ENCODE measurements at places on chromosomes 11 and 22.
A peak's percentile ranks its signal among the peaks of the same experiment; 100 is the strongest.

- no peak for DNase-seq
Observed at GRCh38 chr11:76903325-76903724, 42.6 kb downstream of the ACER3 start.

DNA sequence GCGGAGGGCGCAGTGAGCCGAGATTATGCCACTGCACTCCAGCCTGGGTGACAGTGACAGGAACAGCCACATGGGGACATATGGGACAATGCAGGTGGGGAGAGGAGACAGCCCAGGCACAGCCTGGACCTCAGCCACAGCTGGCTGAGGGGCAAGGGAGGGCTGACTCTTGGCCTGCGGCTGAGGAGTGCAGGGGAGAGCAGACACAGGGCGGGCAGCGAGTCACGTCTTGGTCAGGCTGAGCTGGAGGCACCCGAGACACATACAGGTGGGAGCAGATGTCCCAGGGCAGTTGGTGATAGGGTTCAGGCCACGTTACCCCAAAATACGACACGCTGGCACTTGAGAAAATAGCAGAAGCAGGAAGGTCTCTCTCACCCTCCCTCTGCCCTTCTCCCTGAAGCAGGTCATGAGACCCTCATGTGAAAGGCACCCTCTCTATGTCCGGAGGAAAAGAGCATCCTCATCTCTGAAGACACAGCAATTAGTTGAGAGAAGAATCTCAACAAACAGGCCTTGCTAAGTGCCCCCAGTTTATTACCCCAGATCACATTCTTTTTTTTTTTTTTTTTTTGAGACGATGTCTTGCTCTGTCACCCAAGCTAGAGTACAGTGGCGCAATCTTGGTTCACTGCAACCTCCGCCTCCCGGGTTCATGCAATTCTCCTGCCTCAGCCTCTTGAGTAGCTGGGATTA lies 10.5 kb downstream of the KIAA0930 start:
- no peak for DNase-seq

DNA sequence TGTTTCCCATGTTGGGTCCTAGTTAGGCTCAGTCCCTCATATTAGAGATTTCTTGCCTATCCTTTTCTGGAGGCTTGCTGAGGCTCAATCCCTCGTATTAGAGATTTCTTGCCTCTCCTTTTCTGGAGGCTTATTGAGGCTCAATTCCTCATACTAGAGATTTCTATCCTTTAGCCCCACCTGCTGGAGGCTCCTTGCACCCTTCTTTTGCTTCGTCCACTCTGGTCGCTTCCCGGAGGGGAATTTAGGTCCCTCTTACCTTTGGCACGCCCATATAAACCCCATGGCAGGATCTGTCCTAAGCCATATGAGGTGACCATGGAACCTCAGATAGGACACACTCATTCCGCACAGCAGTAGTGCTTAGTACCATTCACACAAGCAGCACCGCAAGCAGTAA lies 15.9 kb downstream of the CYP2D6 start:
- DNase-seq, result peak; percentile 8

- no peak for DNase-seq
Observed at GRCh38 chr11:96817482-96818399, 427.9 kb downstream of the JRKL start.

GRCh38 chr11:26584818-26585217 lies 12.8 kb upstream of the MUC15 start:
- DNase-seq, result no peak

GRCh38 chr22:41968601-41969000 lies 642 bp upstream of the SEPTIN3 start:
- no peak for DNase-seq

DNA sequence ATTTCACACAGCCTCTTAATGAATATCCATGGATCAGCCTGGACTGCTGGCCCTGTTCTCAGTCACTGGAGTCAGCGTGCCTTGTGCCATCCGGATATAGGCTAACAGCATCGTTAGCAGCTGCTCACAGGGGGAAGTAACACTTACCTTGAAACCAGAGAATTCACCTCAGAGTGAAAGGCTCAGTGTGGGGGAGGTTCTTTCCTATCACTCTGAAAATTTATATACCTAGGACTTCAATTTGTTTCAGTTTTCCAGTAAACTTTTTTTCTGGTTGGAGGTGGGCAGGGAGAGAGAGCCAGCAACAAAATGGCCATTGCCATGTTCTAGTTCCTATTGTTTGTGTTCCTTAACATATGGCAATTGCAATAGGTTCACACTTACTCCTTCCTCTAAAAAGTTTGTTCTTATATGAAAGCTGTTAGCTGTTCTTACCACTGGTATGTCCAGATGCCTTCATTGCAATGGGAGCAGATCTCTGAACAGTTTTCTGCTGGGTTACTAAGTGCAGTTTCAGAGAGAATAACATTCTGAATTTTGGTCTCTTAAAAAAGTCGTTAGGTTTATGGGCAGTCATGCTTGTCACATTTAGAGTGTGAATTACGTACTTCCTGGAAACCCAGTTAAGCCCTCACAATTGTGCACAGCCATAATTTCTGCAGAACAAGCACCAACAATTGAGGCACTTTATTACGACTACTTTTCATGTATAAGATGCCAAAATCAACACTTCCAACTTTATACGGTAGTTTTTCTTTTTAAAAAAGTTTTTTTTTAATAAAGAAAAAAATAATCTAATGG lies 247.6 kb downstream of the CADM1 start:
- no peak for DNase-seq

DNA sequence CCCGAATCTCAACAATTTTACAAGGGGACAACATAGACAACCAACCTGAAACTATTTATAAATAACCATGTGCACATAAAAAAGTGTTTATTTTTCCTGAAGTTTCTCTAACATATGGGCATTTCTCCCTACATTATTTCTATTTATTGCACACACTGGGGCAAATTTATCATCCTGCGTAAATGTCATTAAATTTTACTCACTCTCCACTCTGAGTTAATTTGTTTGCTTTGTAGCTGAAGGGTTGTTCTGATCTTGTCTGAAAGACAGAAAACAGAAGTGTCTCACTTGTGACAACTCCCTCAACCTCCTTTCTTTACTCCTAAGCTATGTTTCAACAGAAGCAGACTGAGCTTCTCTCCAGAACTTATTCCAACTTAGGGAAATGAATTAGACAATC lies 194.2 kb downstream of the HIPK3 start:
- DNase-seq, result no peak

GRCh38 chr22:27990451-27990840 lies 71.4 kb upstream of the PITPNB start:
- DNase-seq, result no peak

Data from SJSA1 (cell line).